Activated CD4-positive, alpha-beta T cell treated with anti-CD3 and anti-CD28 coated beads, Interleukin-10, Interleukin-2, amounts not matched to agents 100 ng/mL and 50 ng/mL, durations not matched to agents 16 hours and 8 hours (primary cell): ENCODE measurements at places on chromosomes 1 and 21.

- DNase-seq: no peak
Observed at GRCh38 chr1:203888807-203889251, 27.4 kb downstream of the SNRPE start.

GRCh38 chr1:28240024-28240423, 4.1 kb downstream of the ATP5IF1 start:
- no peak for DNase-seq

- DNase-seq: peak; percentile 67
Observed at GRCh38 chr1:114468710-114469468, 42.1 kb downstream of the TRIM33 start.

GRCh38 chr1:101167891-101168290, 68.9 kb upstream of the S1PR1 start:
- peak; percentile 75 for DNase-seq

- DNase-seq: no peak
Observed at GRCh38 chr1:17306407-17306806, 1.6 kb upstream of the PADI4 start.

DNA sequence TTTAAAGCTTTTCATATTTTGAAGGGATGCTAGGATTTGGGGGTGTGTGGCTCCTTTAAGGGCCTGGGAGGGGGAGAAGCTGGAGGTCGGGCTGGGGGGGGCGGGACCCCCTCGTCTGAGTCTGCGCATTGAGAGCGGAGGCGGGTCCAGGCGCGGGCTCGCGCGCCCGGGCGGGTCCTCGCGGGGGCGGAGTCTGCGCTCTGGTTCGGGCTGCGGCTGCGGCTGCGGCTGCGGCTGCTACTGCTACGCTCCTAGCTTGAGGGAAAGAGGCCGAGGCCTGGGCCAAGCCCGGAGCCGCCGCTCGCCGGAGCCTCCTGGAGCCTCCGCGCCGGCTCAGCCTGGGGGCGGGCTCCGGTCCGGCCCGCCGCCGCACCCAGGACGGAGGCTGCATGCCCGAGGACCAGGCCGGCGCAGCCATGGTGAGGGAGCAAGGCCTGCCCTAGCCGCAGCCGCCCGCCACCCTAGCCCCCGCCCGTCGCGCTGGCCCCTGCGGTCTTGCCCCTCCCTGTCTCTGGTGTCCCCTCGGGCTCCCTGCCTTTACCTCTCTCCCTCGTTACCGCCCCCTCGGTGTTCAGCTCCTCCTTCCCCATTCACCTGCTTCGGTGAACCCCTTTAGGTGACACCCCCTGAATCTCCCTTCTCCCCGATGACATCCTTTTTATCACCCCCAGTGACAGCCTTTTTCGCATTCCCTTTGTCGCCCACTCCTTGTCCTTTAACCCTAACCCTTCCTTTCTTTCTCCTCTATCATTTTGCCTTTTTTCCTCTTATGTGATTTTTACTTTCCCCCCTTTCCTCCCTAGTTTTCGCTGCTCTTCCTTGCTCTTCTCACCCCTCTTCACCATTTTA, at the start of gene ZYG11B:
ZYG11B (plus strand) TSS at position 189 of the 849 bp plus-strand sequence; CDS start at position 390, 201 bp downstream.
- DNase-seq: peak; percentile 93
